ENCODE measurements at places on chromosomes 3 and 15.

DNA sequence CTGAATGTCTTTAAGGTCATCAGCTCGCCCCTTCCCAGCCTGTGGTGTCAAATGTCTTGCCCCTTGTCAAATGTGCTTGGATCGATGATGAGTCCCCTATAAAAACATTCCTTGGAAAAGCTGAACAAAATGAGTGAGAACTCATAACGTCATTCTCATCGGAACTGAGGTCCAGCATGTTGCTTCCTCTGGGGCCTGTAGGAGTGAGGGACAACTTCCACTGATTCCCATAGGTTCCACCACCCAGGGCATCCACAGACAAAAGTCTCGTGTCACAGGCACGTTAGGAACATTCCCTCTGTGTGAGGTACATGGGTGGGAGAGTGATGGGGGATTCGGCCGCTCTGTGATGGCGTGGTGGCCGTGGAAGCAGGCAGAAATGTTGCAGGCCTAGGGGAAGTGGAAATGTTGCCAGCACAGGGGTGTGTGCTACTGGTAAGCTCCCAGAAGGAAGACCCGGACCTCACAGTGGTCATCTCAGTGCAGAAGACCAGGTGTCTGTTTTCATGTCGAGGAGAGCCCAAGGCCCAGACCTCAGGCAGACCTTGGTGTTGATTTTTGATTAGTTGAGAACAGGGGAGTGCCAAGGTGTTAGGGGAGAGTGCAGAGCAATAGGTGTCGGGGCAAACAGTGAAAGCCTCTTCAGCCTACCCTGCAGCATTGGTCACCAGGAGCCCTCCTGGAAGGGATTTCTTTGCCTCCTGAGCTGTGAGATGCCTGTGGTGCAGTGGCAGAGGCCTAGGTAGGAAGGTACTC is 96.8 kb downstream of the SNRPN start:
- DNase-seq, result no peak

GRCh38 chr3:133570937-133571320 is 2.6 kb upstream of the CDV3 start:
- no peak for DNase-seq

GRCh38 chr3:10434144-10434937 is 71.0 kb downstream of the ATP2B2 start:
- no peak for DNase-seq

DNA sequence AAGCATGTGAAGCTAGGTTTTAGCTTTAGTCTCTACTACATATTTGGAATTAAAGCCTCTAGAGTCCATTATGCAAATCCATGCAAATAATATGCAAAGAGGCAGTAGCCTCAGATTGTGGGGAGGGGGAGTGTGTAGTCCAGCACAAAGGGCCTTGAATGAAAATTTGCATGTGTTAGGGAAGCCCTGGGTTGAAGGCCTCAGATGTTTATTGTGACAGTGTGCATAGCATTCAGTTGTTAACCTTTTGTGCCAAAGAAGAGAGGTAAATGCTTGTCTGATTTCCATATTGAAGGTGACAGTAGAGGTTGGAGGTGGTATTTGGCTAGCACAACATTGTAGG is 24.5 kb upstream of the BFSP2 start:
- DNase-seq, result no peak

- no peak for DNase-seq
These were observed 19.2 kb upstream of the SMAD6 start for GRCh38 chr15:66682865-66683264.

GRCh38 chr3:78761126-78761525 is 1006.7 kb downstream of the ROBO1 start:
- DNase-seq, result no peak

- DNase-seq, result no peak
These were observed 50.3 kb upstream of the SELENOK start for GRCh38 chr3:53941950-53942349.

DNA sequence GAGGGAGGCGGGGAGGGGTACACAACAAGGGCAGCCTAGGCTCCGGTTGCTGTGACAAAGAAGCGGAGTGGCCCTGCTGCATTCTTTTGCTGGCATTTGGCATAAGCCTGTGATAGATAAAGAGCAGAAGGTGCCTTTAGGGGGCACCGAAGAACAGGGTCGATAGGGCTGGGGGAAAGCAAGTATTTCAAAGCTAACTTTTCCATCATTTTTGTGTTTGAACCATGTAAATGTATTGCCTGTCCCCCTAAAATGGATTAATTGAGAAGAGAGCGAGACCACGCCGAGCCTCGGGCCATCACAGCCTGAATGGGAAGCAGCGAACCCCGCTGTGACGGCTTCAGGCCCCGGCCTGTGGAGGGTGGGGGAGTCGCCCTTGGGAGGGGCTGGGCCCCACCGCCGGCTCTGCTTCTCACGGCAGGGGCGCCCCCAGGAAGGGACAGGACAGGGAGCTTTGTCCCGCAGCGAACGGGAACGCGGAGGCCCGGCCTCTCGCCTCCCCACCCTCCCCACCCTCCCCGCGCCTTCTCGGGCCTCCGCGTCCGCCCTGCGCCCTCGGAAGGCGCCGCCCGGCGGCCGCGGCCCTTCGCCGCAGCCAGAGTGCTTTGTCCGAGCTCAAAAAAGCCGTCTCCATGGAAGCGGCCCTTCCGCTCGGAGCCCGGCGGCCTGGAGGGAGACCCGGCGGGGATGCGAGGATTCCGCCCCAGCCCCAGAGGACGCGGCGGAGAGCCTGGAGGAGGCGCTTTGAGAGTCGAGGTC is 32.4 kb upstream of the ALDH1L1 start:
- no peak for DNase-seq

DNA sequence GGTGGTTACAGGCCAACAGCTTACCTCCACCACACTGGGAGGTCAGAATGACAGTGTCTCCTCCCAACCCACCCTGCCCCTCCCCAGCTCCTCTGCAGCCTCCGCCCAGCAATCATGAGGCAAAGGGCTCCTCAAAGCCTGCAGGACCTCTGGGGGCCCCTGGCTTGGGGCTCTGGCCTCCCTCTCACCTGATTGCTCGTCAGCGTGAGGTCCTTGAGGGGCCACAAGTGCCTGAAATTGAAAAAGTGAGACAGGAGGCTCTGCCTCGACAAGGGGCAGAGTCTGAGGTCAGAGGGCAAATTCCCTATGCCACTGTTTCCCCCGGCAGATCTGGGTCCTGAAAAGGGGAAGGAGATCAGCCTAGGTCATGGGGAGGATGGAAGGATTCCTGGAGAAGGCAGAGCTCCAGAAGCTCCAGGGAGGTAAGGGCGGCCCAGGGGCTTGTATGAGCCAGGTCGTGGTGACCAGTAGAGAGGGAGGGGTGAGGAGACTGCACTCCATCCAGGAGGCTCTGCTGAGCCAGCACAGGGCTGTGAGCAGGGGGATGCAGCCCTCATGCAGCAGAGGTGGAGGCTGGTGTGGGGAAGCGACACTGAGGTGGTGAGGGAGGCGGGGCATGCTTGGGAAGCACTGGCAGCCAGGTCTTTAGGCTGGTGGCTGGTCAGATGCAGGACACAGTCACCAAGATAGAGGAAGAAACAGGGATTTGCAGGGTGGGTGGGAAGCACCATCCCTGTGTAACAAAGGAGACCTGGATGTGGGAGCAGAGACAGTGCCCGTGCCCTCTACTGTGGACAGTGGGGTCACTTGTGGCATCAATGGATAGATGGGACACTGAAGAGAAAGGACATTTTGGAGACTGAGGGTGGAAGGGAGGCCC is 20.1 kb downstream of the ALS2CL start:
- no peak for DNase-seq

DNA sequence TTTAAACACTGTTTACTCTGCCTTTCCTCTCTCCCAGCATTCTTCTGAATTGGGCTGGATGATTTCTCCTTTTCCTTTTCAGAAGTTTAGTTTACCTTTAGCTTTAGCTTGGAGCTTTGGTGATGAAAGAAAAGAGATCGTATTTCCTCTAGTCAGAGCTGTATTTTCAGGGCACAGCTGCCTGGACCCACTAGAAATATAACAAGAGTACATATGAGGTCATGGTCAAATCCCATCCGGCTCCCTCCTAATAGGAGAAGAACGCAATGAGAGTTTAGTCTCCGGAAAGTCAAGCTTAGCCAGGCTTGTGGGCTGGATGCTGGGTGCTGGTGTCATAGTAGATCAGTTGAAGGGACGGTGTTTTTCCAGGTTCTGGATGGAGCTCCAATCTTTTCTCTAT is 177.1 kb upstream of the PFN2 start:
- no peak for DNase-seq

- no peak for DNase-seq
These were observed 20.6 kb downstream of the GPR15 start for GRCh38 chr3:98552232-98553020.

DNA sequence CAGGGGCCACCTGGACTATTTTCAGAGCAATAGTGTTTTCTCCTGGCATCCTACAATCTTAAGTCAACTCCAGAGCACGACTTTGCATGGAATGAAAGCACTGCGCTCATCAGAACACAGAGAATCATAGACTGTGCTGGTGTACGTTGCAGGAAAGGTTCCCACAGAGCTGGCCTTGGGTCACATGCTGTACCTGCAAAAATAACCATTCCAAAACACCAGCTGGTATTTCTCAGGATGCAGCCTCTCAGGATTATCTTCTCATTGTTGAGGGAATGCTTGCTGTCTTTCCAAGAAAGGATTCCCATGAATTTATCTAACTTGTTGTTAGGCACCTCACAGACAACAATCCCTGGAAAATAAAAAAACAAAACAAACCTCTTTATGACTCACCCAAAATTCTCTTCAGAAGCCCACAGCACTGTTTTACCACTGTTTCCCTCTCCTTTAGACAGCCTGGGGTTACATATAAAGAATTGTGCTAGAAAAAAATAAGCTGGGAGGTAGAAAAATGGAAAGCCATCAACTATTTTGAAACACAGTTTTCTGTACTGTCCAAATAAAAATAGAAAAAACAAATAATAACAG is 131.7 kb downstream of the ATP8B4 start:
- DNase-seq, result no peak

GRCh38 chr3:49523756-49524747 is 30.2 kb upstream of the BSN start:
- no peak for DNase-seq

GRCh38 chr3:73509816-73510215 is 114.9 kb downstream of the PDZRN3 start:
- DNase-seq, result no peak

- DNase-seq, result no peak
These were observed 32.7 kb downstream of the EBLN2 start for GRCh38 chr3:73094129-73094528.

DNA sequence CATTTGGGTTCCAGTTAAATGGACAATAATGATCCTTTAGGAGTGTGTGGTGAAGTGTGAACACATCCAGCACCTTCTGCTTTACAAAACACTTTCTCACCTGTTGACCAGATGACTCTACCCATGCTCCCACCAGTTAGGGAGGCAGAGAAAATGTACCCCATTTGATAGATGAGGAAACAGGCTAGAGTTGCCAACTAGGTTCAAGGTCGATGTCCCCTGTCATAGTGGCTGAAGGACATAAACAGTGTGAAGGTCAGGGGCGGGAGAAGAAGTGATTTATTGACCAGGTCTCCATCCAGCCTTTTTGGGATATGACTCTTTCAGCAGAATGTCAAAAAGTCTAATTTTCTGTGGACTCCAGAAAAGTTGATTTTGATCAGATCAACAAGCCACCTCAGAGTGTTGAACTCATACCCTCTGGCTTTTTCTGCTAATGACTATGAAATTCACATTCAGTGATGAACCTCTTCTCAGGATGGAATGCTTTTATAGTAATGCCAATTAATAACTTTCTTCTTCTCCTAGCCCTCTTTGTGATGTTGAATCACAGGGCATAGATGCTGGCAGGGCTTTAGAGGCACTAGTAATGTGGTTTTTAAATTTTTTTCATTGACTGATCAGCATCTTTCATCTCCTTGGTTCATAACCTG is 57.5 kb downstream of the CPN2 start:
- DNase-seq, result no peak

DNA sequence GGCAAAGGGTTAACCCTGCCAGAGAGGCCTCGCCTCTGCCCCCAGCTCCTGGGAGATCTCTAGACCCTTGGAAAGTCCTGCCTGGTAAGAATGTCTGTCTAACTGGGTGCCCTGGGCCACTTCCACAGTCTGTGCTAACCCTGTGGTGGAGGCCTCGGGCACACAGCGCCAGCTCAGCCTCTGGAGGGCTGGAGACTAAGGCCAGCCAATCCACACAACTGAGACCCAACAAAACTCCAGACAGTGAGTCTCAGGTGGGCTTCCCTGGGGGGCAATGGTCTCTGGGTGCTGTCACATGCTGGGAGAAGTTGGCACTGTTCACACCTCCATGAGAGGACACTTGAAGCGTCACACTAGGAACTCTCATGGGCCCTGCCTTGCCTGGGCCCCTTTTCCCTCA is 19.5 kb downstream of the ZXDC start:
- no peak for DNase-seq

GRCh38 chr3:4751029-4751501 is 228.2 kb upstream of the BHLHE40 start:
- DNase-seq, result no peak

- no peak for DNase-seq
These were observed 150.7 kb downstream of the NLGN1 start for GRCh38 chr3:173548261-173548660.

DNA sequence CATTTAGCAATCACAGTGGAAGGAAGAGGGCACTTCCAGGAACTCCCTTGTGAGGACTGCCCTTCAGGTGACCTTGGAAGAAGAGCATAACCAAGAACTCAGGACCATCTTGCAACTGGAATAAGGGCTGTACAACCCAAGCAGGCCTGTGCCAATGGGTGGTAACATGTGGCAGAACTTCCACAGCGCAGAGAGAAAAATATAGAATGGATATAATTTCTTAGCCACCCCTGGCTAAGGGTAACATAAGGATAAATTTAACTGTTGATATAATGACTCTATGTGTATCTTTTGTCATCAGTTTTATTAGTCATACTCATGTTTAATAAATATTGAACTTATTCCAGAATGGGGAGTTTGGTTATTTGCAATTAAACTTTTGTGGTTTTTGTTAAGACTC is 13.4 kb upstream of the MFSD1 start:
- DNase-seq, result no peak

GRCh38 chr3:13594991-13595421 is 46.1 kb downstream of the FBLN2 start:
- no peak for DNase-seq

DNA sequence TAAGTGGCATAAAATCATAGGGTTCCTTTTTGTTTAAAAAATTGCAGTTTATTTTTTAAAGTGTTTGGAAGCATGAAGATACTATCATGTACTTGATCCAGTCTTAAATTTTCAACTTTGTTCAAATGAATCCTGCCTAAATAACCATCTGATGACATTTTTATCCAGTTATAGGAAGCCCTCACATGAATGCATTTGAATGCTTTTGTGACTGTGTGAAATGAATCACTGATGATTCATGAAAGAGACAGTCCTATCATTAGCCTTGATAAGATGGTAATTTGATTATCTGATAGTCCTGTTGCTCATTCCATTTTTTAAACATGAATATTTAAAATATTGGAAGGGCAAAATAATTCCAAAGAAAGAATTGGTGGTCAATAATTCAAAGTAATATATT is 401.9 kb upstream of the ROBO2 start:
- DNase-seq, result no peak

DNA sequence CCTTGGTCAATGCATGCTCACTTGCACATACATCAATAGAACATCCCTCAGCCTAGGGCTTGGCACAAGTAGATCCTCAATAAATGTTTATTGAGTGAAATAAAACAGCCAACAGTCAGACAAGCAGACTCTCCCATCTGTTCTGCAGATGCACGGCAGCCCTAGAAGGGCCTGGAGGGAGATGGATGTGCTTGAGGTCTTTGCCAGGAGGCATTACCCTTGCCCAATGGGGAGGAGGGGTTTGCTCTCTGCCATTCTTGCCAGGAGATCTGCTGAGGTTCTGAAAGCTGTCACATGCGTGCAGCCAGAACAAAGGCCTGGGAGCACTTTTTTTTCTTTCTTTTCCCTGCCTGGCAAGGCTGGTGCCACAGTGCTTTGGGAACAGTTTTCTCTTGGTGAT is 349.3 kb upstream of the THRB start:
- no peak for DNase-seq

GRCh38 chr3:15164340-15164739 is 41.7 kb upstream of the CAPN7 start:
- DNase-seq, result no peak
